Neural crest cell (in vitro differentiated cells): ENCODE measurements at places on chromosomes 2 and 18.

GRCh38 chr2:46298272-46298521, 990 bp downstream of the EPAS1 start:
- DNase-seq: no peak

- no peak for DNase-seq
These were observed 85.3 kb upstream of the SULT1C3 start for GRCh38 chr2:108154366-108155061.

- DNase-seq: no peak
These were observed 34.1 kb downstream of the KIF5C start for GRCh38 chr2:148909114-148909513.

GRCh38 chr2:86072271-86072858, 33.3 kb downstream of the POLR1A start:
- DNase-seq: no peak

DNA sequence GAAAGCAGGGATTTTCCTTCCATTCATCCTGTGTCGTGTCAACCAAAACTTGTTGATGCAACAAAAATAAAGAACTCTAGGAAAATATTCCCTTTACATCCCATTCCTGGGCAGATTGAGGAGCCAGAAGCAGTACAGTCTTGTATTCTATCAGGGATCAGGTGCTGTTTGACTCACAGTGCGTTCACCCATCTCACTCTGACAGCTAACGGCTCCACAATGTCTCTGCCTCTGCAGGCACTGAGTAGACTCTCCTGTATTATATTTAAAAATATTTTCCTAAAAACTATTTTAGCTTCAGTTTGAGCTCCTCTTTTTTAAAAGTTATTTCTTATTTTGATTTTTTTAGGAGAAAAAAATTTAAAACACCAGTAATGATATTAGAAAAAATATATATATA, 600.6 kb upstream of the SALL3 start:
- no peak for DNase-seq

DNA sequence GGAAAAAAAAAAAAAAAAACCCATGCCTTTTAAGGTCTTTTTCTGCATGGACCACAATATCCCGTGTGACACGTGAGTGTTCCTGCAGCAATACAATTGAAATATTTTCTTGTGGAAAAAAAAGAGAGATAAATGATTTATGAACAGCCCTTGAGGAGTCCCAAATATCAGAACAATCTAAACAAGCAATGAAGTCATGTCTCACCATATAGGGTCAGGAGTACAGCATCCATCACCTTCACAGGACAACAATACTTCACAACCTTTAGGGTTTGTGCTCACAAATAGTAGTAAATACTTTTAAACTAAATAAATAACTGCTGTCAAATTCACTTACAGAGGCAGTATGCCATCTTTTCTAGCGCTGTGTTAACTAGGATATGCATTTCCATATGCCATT, 87.9 kb downstream of the ZEB2 start:
- no peak for DNase-seq

- no peak for DNase-seq
These were observed 14.6 kb upstream of the DYNC2LI1 start for GRCh38 chr2:43759195-43759594.

DNA sequence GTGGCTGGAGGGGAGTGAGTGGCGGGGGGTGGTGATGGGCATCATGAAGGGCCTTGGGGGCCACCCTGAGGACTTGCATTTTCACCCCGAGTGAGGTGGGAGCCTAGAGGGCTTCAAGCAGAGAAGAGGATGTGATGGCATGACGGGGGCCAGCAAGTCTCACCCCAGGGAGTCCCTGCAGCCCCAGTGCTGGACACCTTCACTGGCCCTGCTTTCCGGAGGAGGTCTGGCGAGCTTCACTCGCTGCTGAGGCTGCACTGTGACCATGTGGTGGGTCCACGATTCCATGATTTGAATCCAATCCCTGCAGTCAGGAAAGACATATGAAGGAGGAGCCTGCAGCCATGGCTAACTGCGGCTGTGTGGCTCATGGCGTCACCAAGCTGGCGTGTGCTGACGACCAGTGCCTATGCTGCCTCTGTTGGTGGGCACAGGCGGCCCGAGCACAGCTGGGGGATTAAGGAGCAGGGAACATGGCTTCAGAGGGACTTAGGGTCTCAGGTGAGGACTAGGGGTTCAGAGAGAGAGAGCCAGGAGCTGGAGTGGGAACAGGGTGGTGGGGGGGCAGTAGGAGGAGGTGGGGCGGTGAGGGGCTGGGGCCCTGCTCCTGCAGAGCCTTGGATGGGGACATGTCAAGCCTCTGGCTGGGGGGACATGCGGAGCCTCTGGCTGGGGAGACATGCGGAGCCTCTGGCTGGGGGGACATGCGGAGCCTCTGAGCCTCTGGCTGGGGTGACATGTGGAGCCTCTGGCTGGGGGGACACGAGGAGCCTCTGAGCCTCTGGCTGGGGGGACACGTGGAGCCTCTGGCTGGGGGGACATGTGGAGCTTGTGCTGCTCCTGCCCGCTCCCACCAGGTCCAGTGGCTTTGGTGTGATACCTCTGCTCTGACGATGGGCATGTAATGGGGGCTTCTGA, 3.6 kb downstream of the ZAP70 start:
- DNase-seq: no peak

DNA sequence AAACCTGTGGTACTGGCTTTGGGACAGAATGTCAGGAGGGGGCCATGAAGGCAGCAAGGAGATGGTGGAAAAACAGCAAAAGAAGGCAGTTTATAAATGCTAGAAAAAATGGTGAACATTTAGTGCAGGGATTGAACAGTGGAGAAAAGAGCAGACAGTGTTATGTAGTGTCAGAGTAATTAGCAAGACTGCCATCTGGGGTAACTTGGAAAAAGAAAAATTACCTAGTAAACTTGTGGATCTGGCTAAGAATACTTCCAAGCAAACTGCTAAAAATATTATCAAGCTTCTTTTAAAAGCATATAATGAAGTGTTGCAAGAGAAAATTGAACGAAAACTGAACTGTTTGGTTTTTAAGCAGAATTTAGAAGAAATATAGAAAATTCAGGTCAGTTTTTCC, 267.8 kb downstream of the INSIG2 start:
- no peak for DNase-seq

- DNase-seq: no peak
These were observed 558.9 kb upstream of the FSIP2 start for GRCh38 chr2:185179743-185180142.
